CD14-positive monocyte (primary cell): ENCODE measurements at places on chromosomes 1 and 21.

DNA sequence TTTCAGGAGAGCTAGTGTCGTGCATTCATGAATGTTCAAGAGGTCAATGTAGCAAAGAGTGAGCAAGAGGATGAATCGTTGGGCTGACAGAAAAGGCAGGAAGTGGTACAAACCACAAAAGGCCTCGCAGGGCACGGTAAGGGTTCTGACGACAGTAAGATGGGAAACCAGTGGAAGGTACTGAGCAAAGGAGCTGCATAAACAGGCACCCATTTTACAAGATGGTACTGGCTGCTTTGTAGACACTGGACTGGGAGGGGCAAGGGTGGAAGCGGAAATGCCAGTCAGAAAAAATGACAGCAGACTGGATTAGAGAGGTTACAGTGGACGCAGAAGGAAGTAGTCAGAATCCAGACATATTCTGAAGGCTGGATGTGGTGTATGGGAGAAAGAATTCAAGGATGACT lies 123.5 kb downstream of the PTPN14 start:
- DNase-seq = peak; percentile 79

DNA sequence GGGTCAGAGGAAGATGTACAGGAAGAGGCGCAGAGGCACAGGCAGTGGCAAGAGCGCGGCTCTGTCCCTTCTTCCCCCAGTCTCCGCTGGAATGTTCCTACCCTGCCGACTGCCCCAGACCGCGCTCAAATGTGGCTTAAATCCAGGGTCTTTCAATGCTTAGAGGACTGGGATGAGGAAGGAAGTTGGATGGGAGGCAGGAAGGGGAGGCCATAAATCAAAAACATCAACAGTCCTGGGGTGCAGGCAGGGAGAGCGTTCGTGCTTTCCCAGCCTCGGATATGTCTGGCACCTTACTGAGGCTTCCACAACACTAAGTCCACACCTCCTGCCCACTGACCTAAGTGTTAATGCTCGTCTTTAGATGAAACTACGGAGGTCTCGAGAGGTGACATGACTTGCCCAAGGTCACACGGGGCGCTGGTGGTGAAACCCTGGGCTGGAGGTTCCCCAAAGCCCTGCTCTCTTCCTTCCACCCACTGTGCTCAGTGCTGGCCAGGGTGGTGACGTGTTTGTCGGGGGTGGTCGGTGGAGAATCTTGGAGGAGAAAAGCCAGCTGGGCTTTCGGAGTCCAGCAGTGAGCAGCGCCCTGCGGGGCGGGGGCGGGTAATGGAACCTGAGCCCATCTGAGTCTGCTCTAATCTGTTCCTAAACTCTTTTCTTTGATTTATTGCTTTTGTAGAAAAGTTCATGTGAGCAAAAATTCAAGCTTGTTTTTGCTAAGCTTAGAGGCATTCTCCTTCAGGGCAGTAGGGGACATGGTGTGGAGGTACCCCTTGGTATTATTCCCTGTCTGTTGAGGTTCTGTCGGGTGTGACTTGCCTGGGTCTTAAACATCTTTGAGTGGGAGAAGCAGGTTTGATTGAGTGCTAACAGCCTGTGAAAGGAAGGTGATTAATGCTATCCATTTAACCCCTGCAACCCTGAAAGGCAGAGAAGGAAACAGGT lies 708 bp downstream of the CDA start:
- DNase-seq = peak; percentile 88

DNA sequence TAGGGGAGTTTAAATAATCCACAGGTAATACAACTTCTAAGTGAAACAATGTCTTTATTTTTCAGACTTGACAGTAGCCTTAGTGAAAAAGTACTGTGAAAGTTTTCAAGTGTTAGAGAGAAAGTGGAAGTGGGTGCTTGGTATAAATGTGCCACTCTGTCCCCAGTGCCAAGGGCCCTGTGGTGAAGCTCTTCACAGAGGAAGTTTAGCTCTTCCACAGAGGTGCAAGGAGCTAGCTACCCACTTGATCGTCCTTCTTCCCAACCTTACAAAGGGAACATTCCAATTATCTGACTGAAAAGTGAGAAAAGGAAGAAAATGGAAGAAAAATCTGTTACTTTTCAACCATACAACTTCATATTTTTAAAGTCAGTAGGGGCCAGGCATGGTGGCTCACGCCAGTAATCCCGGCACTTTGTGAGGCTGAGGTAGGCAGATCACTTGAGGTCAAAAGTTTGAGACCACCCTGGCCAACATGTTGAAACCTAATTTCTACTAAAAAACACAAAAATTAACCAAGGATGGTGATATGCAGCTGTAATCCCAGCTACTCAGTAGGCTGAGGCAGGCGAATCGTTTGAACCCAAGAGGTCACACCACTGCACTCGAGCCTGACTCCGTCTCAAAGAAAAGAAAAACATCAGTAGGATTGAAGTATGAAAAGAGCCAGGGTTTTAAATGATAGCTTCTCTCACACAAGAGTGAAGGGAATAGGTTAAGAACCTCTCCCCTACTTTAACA lies 41.0 kb upstream of the PTPRC start:
- DNase-seq = no peak

DNA sequence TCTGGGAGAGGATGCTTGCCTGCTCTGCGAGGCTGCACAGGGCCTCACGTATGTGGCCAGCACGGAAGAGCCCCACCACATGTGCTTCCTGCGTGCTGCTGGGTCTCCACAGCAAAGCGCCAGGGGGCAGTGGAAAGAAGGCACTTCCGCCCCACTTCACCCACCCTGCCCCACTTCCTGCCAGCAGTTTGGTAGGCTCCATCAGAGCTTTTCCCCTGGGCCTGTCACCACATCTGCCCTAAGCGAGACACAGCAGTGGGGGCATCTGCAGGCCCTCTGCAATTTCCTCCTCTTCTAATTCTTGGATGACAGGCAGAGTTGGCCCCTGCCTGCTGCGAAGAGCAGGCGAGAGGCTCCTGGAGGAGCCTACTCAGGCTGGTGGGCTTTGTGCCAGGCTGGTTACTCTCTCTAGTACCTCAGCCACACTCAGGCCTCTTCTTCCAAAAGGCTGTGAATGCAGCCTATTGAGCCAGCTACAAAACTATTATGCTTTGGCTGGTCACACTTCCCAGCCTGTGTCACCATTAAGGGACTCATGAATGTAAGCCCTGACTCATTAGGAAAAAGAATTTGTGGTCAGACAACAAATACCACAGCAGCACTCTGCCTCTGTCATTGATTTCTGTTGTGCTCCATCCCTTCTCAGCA lies 25.0 kb downstream of the CD244 start:
- DNase-seq = peak; percentile 51

GRCh38 chr1:198904321-198904720 lies 265.5 kb downstream of the PTPRC start:
- DNase-seq = no peak

DNA sequence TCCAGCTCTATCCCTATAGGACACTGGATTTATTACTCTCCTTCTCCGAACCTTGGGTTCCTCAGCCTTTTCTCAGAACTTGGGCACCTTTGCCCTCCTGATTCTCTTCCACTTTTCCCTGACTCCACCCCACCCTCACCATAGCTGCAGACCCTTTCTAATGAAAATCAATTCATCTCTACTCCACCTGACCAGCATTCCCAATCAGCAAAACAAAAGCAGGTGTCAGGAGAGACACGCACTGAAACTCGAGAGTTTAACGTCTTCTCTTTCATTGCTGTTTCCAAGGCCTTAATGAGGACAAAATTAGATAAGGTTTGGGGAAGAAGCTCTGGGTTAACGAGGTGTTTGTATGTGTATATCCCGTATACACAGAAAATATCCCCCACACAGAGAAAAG lies 208.8 kb downstream of the PLPP3 start:
- no peak for DNase-seq

GRCh38 chr1:82390627-82391026 lies 589.9 kb downstream of the ADGRL2 start:
- no peak for DNase-seq

- no peak for DNase-seq
Observed at GRCh38 chr1:232016616-232017015, 390.0 kb downstream of the DISC1 start.
